ENCODE measurements at places on chromosomes 7 and 10.

DNA sequence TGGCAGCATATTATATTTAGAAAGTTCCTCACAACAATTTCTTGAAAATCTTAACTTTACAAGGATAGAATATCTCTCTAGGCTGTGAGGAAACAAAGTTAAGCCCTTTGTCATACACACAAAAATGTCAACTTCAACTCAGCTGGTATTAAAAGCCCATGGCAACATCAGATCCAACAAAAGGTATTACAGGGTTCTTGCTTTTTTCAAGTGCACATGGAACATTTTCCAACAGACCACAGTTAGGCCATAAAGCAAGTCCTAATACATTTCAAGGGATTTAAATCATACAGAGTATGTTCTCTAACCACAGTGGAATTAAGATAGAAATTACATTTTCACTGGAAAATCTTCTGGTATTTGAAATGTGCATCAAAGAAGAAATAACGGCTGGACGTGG lies 71.9 kb upstream of the OIT3 start:
- no peak for DNase-seq

GRCh38 chr7:78039790-78040776 lies 241.5 kb downstream of the PHTF2 start:
- peak; percentile 66 for DNase-seq

DNA sequence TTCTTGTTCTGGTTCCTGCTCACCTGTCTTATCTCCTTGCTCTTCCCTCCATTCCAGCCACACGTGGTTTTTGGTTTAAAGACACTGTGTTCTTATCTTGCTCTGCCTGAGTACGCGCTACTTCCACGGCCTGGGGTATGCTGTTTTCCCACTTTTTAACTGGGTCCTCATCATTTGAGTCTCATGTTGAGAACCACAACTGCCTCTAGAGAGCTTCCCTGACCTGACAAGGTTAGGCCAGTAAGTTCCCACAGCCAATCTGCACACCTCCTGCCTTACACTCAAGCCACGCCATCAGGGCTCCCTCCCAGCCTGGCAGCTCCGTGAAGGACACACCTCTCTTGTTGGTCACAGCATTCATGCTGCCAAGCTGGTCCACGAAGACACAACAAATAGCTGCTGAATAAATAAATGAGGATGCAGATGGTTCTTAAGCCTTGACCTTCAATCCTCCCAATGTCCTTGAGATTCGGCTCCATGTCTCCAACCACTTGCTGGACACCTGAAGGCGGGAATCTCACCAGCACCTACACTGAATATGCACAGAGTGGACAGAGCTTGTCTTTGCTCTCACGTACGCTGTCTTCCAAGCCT lies 201.7 kb upstream of the KLF14 start:
- no peak for DNase-seq

DNA sequence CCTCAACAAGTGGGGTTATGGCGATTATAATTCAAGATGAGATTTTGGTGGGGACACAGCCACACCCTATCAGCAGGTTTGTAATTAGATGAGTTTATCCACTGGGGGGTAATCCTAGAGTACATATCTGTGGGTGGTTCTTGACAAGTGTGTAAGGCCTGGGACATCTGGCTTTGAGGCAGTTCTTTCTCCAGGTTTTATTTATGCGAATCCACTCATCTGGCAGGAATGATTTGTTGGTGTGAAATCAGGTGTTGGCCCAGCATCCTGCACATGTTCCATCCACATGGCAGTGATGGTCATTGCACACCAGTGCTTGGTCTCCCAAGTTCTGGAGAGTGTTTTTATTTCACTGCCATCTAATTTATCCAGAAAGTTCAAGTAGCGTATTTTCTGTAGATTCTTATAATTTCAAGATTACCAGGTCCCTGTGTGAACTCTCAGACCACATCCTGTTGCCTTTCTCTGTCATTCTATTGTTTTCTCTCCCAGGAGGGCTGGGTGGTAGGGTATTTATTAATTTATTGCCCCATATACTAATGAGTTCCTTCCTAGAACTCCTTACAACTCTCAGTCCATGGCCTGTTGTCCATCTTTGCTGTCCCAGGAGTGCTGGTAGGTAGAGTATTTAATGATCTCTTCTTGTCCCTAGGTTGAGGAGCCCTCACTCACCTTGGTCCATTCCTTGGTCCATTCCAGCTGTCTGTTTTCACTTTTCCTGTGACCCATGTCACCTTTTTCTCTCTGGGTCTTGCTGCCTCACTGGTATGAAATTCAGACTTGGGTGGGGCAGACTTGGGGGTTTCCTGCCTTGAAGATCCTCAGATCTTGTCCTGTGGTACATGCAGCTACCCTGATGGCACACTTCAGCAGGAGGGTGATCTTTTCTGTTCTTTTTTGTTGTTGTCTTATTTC lies 10.4 kb downstream of the RALA start:
- DNase-seq, result no peak

DNA sequence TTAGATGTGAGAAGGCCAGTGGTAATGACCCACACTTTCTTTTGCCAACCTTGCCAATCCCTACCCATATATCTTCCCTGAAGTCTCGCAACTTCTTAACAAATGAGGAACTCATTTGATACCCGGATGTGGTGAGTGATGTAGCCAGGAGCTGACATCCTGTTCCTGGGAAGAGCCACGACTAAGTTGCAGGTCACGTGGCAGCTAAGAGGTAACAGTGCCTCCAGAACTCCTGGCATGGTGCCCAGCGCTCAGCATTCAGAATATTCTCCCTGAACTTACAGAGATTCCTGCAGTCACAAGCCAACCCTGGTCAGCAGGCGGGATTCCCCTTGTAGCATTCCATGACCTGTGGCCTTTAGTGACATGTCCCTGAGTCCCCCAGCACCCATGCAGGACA lies 282.5 kb downstream of the GALNT17 start:
- DNase-seq, result no peak

DNA sequence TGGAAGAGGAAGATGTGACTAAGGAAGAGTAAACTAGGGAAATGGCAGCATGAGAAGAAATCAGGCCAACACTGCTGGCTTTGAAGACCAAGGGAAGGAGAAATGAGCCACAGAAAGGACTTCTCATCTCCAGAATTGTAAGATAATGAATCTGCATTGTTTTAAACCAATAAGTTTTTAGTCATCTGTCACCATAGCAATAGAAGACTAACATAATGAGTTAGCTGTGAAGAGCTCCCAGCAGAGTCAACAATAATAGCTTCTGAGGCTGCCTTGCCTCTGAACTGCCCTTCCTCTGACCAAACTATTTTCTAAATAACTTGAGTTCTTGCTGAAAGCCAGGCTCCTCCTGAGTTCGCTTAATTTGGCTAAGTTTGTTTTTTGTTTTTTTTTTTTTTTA lies 103.6 kb downstream of the CACNA2D1 start:
- no peak for DNase-seq

GRCh38 chr7:142454862-142455261 lies 197.0 kb upstream of the PRSS58 start:
- DNase-seq, result no peak

GRCh38 chr7:45136106-45137060 lies 21.2 kb upstream of the RAMP3 start:
- DNase-seq, result peak; percentile 94

GRCh38 chr7:56105508-56105907 lies 768 bp downstream of the CHCHD2 start:
- DNase-seq, result peak; percentile 83

DNA sequence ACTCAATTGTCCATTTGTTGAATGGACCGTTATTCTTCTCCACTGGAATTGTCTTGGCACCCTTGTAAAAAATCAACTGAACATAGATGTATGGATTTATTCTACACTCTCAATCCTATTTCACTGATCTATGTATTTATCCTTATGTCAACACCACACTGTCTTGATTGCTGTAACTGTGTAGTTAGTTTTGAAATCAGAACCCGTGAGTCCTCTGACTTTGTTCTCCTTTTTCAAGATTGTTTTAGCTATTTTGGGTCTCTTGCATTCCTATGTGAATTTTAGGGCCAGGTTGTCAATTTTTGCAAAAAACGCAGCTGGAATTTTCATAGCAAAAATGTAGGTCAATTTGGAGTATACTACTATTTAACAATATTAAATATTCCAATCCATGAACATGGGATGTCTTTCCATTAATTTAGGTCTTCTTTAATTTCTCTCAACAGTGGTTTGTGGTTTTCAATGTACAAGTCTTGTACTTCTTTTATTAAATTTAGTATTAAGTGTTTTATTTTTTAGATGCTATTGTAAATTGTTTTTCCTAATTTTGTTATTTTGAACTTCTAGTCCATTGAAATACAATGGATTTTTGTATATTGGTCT lies 10.0 kb downstream of the CAMK2B start:
- no peak for DNase-seq

DNA sequence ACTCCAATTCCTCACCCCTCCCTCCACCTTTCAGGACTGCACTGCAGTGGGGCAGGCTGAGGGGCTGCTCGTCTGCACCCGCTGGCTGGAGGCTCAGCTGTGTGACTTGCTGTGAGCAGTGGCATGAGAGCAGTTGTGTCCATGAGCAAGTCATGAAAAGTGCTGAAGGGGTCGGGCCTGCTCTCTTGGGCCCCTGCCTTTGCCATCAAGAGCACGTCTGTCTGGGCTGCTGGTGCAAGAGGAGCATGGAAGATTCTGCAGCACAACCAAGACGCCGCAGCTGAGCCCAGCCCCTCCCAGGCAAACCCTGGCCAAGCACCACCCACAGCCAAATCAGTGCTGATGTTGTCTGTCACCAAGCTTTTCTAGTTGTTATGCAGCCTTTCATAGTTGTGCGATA lies 284.3 kb downstream of the TCERG1L start:
- no peak for DNase-seq

GRCh38 chr7:29627631-29628030 lies 64.0 kb downstream of the PRR15 start:
- no peak for DNase-seq

DNA sequence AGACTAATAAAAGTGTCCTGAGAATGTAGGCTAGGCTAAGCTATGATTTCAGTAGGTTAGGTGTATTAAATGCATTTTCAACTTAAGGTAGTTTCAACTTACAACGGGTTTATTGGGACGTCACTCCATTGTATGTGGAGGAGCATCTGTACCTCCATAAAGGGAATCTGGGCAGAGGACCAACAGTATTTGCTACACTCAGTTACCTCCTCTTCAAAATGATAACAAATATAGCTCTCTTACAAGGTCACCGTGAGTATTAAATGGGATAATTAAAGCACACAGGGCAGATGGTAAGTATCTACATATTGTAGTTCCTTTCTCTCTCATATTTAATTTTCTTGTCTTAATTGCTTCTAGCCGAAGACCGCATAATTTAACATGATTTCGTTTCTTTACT lies 59.0 kb upstream of the FGL2 start:
- DNase-seq, result no peak

- no peak for DNase-seq
Measured at GRCh38 chr10:33041783-33042437, 83.9 kb upstream of the ITGB1 start.

DNA sequence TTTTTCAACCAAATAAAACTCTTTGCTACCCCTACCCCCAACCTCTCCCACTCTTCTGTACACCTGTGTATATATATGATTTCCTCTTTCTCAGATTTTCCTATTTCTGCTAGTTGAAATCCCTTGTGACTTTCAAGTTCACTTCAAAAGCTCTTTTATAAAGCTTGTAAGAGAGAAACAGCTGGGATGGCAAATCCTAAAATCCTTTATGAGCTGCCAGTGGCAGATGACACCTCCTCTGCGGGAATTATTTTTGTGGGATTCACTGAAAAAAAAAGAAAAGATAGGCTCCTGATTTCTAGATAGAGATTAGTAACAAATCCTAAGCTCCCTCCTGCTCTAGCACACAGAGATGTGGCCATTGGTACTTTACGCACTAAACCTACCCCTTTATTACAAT lies 92.9 kb downstream of the AHR start:
- DNase-seq, result no peak

- no peak for DNase-seq
Measured at GRCh38 chr10:35463105-35463867, 127.0 kb downstream of the CCNY start.

All from NAMALWA (cell line).